ENCODE measurements at places on chromosomes 6 and 20.

DNA sequence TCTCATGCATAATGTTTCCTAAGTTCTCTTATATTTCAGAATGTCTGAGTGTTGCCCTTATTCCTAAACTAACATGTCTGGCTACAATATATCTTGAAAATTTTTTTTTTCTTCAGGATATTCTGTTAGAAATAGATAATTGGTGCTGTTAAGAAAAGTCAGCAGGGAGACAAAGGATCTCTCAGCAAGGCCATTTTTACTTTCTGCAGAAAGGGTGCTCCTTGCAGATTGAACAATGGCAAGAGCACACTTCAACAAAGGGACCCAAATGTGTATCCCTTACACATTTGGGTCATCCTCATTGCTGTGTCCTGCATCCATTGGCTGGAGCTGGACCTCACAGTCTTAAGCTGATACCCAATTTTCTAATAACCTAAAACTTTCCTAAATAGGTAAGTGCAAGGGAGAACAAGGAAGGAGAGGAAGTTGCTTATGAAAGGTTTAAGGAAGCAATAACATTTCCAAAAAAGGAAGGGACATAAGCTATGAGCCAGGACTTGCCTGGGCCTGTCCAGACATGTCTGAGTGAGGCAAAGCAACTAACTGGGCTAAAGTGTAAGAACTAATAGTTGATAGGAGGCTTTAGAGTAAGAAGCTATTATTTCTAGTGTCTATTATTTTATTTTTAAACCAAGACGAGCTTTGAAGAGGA lies 429.6 kb downstream of the BCKDHB start:
- DNase-seq = no peak

- no peak for DNase-seq
Measured at GRCh38 chr6:128368213-128368944, 152.0 kb downstream of the PTPRK start.

DNA sequence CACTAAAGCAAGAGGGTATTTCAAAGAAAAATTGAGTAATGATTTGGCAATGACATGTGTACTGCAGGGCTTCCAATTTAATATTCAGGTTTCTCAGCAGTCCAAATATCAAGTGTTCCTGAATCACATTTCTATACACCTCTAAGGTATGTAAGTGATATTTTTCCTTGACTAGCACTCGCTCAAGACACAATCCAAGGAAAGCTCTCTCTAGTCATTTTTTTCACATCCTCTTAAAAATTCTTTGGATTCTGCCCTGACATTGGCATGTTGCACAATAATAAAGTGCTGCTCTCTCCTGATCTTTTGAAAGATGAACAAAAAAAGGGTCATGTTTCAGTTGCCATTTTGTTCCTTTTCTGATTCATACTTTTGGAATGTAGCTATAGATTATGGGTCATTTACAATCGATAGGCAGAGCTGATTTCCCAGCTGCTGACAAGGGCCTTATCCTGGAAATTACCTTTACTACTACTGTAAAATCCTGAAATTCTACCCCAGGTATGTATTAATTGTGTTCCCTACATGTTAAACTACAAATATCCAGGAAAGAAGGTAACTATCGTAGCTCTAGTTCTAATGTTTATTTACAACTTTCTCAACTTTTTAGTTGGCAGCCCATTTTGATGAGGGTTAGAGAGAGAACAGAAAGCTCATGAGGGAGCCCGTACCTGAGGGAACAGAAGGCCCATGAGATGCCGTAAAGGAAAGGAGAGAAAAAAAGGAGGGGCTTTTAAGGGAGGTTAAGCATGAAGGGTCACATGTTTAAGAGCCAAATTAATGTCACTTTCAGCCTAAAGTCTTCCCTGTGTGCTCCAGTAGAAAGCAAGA lies 22.2 kb upstream of the ADGRG6 start:
- no peak for DNase-seq

- no peak for DNase-seq
Measured at GRCh38 chr6:68639826-68640490, 4.9 kb downstream of the ADGRB3 start.

DNA sequence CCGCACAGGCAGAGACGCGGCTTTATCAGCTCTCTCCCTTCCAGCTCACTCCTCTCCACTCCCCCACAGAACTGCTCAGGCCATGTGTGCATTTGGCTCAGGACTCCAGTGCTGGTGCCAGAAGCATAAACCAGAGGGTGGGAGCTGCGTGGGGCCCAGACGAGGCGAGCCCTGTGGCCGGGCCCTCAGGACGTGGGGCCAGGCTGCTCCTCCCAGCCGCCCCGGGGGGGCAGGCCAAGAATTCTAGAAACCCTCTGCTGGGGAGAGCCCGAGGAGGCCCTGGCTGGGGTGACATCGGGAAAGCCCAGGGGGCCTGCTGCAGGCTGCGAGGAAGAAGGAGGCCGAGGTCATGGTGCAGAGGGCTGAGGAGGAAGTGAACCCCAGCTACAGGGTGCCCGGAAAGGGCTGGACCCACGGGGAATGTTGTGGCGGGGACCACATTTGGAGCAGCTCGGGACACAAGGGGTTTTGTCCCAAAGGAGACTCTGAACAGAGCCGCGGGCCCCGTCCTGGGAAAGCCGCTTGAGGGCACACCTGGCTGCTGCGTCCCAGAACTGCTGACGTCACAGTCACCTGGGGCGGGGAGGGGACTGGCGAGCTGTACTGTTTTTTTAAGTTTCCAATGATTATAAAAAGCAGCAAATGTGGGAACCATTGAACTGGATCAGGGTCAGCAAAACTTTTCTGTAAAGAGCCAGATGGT lies 107.1 kb downstream of the BANF2 start:
- DNase-seq = no peak

DNA sequence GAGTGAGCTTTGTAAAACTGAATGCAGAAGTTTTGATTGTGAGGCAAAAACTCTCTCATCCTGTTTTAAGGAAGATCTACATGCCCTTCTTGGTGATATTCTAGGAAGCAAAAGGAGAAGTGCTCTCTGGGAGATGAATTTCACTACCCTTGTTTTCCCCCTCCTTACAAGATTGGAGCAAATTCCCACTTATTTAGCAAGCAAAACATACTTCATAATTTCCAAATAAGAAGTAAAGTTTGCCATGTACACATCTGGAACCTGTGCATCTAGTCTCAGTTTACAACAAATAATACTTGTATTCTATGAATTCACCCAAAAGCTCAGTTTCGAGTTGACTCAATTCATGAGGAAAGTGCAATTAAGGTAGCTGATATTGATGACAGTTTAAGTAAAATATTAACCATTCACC lies 27.6 kb upstream of the IFNGR1 start:
- no peak for DNase-seq

DNA sequence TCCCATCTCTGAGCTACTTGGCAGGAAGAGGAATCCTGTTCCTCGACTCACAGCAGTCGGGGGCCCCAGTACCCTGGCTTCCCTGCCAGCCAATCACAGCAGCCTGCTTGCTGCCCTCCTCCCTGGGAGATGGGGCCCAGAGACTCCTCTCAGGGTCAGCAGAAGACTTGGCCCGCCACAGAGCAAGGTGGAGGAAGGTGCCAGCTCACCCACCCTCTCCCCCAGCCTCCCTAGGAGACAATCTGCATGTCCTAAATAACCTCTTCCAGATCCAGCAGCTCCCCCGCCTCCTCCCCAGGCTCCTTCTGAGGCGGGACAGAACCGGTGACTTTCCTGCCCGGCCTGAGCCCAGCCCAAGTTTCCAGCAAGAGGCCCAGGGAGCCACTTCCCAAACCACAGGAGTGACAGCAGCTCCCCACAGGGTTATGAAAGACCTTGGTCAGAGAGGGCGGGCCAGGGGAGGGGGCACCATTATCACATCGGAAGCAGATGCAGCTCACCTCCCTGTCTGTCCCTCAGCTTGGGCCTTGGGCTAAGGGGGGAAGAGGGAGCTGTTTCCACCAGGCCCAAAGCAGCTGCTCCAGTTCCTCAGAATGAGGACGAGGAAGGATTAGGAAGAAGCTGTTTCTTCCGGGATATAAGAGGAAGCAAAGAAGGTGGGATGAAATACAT lies 2.3 kb downstream of the CCND3 start:
- no peak for DNase-seq

DNA sequence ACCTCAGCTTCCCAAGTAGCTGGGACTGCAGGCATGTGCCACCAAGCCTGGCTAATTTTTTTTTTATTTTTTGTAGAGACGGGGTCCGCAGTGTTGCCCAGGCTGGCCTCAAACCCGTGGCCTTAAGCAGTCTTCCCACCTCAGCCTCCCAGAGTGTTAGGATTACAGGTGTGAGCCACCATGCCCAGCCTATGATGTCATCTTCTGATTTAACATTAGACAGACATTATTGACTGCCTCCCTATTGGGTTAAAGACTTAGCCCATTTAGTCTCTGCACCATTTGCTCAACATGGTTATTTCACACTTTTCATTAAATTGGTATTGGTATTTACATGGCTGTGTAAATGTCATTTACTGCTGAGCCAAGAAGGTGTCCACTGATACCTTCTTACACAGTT lies 46.1 kb downstream of the DEK start:
- DNase-seq = no peak

GRCh38 chr6:7559651-7560385 lies 18.3 kb downstream of the DSP start:
- no peak for DNase-seq

- no peak for DNase-seq
Measured at GRCh38 chr20:63028461-63028921, 21.7 kb upstream of the BHLHE23 start.

DNA sequence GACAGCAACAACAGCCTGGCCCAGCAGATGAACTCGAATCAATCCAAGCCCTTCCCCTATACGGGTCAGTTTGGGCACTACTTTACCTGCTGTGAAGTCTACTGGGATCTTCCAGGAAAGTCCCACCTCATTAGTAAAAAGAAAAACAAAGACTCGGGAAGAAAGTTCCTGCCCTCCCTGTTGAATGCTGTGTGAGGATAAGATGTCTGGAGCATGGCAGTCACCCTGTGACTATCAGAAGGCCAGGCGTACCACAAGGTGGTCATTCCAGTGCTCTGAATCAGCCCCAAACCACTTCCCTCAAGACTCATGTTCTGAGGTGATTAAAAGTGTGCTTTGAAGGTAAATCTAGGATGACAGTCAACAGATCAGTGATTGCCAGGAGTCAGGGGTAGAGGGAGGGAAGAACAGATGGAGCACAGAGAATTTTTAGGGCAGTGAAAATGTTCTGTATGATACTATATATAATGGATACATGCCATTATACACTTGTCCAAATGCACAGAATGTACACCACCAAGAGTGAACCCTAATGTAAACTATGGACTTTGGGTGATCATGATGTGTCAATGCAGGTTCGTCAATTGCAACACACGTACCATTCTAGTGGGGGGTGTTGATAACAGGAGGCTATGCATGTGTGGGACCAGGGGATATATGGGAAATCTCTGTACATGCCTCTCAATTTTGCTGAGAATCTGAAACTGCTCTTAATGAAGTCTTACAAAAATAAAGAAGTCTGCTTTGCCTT lies 14.7 kb downstream of the FKBP1A start:
- no peak for DNase-seq

DNA sequence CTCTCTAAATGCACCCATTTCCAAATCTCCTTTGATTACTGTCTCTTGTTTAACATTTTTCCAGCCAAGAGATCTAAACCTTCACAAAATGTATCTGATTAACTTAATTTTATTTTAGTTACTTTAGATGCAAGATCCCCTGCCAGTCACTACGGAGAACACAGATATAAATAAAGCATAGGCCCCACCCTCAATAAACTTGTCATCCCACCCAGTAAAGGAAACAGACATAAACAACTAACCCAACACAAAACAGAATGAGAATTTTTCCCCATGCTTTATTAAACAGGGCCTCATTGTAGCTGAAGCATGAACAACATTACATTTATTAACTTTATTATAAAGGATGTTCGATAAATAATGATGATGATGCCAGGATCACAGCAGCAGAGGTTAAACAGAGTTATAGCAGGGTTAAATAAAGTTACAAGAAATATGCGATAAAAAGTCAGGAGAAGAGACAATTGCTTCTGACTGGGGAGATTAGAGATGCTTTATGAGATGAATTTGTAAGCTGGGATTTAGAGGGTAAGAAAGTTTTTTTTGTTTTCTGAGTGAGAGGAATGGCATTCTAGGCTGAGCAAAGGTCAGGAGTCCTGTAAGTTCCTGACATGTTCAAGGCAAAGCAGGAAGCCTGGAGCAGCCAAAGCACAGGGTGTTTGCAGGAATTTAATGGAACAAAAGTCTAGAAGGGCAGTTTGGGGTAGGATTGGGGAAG lies 41.1 kb downstream of the TFAP2A start:
- no peak for DNase-seq

GRCh38 chr6:130943738-130944137 lies 116.5 kb downstream of the SMLR1 start:
- no peak for DNase-seq

GRCh38 chr6:164021589-164022250 lies 607.2 kb downstream of the QKI start:
- DNase-seq = no peak

- DNase-seq = no peak
Measured at GRCh38 chr6:35596448-35597442, 84.0 kb upstream of the TULP1 start.

DNA sequence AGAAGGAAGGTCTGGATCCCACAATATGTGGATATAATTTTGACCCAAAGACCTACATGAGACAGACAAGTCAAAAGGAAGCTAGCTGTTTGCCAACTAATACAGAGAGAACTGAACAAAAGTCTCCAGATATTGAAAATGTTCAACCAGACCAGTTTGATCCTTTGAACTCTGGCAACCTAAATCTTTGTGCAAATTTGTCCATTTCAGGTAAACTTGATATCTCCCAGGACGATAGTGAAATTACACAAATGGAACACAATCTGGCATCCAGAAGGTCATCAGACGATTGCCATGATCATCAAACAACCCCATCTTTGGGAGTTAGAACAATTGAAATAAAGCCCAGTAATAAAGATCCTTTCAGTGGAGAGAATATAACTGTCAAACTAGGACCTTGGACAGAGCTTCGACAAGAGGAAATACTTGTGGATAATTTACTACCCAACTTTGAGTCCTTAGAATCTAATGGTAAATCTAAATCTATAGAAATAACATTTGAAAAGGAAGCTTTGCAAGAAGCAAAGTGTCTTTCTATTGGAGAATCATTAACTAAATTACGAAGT lies 41.9 kb upstream of the SDHAF4 start:
- no peak for DNase-seq
